ENCODE measurements at places on chromosomes 11 and 22.

GRCh38 chr11:82703796-82704195, 29.9 kb downstream of the FAM181B start:
- no peak for DNase-seq

GRCh38 chr11:57191311-57192219, 9.8 kb downstream of the LRRC55 start:
- no peak for DNase-seq

DNA sequence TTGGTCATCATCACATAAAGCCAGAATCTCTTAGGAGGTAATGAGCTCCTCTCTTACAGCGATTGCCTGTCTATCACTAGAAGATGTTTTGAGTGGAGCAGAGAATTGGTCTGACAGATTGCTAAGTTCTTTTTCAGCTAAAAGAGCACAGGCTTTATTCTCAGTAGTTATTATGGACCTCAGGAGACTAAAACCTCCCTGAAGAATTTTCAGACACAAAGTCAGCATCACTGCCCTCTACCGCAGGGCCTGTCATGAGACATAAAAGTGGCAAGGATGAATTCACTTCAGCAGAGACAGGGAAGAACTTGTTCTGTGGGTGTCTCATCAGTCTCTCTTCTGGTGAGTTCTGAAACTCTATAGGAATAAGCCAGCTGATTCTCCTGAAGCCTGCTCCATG, at the start of gene OR51I2:
Gene OR51I2 (plus strand): TSS at position 301 of the 400 bp plus-strand sequence. CDS start 4,166 bp downstream, outside the sequence.
- DNase-seq, result no peak

- DNase-seq, result no peak
Measured at GRCh38 chr11:33906484-33907186, 14.8 kb upstream of the LMO2 start.

GRCh38 chr22:44369916-44370801, 57.4 kb upstream of the SHISAL1 start:
- no peak for DNase-seq

DNA sequence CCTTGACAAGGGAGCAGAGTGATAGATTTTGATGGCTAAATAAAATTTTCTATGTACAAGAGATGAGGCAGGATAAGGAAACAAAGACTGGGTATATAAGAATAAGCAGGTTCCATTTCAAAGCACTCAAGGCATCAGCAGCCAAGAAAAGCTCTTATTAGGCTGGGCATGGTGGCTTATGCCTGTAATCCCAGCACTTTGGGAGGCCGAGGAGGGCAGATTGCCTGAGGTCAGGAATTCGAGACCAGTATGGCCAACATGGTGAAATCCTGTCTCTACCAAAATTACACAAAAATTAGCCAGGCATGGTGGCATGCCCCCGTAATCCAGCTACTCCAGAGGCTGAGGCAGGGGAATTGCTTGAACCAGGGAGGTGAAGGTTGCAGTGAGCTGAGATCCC, 563.4 kb upstream of the CCDC179 start:
- no peak for DNase-seq

DNA sequence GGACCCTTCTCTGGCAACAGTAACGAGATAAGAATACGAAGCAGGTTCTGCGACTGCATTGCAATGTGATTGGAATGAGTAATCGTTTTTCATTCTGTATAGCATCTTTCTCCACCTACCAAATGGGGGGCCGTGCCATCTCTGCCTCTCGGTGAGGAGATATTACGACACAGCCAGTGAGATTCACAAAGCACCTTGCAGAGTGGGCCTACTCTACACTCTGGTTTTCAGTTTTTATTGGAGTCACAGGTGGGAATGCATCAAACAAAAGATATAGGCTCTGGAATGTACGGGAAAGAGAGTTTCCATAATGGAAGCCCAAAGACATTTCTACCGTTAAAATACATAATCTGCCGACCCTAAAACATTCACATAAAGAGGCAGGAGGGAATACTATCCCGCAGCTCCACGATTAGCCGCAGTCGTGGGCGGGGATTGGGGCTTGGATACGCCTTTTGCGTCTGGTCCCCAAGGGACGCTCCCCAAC, 423 bp upstream of the RTN3 start:
- peak; percentile 49 for DNase-seq

GRCh38 chr11:68040101-68040956, 1.5 kb downstream of the TCIRG1 start:
- no peak for DNase-seq

GRCh38 chr11:115784796-115785521, 280.7 kb upstream of the CADM1 start:
- DNase-seq, result peak; percentile 82

- DNase-seq, result peak; percentile 43
Measured at GRCh38 chr22:22342697-22343580, 98.4 kb downstream of the VPREB1 start.

DNA sequence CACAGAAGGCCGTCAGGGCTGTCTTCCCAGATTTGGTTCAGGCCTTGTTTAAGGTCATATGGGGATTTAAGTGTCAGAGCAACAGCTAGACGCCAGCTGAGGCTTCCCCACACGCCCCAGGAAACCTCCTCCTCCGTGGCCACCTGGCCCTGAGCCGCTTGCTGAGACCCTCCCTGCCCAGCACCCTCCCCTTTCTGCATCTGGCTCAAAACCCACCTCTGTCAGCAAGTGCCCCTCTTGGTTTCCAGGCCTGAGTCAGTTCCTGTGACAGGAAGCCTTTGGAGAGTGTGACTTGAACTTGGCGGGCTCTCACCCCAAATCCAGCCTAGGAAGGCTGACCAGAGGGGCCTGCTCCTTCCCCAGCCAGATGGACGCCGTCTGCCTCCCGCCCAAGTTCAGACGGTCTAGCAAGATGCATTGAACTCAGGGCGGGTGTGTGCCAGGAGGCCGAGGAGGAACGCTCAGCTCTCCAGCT, 561 bp downstream of the FXYD2 start:
- no peak for DNase-seq

DNA sequence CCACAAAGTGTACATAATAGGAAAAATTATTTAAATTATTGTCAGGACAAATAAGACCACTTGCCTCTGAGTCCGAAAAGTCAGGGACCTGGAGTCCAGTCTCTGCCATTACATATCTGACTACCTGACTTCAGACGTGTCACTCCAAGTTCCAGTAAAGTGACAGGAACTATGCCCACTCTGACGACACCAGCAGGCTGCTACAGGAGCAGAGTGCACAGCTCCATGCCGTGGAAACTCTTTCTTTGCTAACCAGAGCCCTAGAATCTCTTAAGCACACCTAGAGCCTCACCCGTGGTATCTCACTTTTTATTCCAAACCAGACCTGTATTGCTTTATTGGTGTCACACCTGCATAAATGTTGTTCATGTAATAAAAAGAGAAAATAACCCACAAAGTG, 93.7 kb downstream of the PLEKHA7 start:
- DNase-seq, result no peak

GRCh38 chr11:44212128-44212527, 97.8 kb downstream of the ALX4 start:
- DNase-seq, result no peak

DNA sequence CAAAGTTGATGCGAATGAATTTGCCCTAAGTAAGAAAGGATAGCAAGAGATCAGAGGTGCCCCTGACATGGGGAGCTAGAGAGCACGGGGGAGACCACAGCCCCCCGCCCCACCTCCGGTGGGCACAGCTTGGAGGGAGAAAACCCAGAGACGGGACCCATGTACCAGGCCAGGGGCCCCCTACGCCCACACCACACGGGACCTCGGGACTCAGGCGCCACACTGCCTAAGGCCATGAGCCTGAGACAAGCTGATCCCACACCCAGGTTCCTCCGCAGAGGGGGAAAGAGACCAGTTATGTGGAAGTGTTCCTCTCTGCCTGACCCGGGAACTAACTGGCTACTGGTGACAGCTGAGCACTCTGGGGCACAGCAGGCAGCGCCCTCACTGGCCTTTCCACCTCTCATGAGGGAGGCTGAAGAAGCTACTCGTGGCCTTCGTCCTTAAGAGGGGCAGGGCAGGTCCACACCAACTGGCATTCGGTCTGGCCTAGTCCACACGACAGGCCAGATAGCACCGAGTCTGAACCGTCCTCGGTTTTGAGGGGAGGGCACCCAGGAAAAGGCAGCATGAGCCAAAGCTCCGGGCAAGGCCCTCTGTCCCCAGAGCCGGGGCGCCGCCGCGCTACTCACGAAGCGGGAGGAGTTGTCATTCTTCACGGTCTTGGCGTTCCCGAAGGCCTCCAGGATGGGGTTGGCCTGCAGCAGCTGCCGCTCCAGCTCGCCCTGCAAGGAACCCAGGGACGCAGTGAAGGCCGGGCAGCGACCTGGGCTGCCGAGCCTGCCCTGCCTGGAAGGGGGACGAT, 65.8 kb downstream of the MYH9 start:
- no peak for DNase-seq

DNA sequence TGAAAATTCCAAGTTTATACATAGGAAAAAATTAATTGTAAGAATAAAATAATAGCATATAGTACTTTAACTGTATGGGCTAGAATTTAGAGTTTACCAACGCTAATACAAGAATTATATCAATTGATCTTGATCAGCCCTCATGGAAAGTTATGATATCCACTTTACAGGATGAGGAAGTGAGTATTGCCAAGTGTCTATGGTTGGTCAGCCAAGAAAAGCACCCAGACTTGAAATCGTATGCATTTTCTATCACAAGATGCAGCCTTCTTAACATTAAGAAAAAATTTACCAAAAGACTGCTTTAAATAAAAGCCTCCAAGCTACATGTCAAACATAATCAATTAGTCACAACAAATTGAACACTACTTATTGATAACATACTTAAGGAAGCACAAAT, 53.0 kb downstream of the DDI1 start:
- DNase-seq, result no peak

- no peak for DNase-seq
Measured at GRCh38 chr22:48832592-48832991, 995.1 kb downstream of the BRD1 start.

DNA sequence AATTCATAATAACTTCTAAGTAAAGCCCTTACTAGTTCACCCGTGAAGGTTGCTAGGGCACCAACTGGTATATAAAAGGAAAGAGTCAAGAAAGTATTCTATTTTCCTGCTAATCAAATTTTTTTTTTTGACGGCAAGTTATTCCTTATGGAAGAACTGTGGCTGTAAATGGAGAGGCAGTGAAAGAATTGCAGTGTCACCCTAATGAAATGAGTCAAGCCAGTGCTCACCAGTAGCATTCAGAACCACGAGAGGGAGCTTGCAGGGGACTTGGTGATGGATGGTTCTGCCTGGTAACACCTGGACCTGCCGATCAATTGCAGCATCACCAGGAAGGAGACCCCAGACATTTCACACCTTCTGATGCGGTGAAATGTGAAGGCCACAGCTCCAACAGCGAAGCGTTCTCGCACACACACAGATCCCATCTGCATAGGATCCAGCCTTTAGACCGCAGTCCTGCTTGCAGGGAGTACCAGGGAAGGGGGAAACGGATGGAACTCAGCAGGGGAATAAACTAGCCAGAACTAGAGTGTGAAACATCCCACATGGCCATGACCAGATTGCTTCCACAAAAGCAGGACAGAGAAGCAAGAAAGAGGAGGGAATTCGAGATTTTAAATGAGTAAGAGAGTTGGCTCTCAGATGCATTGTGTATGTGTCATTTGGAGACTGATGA, 326.2 kb downstream of the TBC1D22A start:
- DNase-seq, result no peak

DNA sequence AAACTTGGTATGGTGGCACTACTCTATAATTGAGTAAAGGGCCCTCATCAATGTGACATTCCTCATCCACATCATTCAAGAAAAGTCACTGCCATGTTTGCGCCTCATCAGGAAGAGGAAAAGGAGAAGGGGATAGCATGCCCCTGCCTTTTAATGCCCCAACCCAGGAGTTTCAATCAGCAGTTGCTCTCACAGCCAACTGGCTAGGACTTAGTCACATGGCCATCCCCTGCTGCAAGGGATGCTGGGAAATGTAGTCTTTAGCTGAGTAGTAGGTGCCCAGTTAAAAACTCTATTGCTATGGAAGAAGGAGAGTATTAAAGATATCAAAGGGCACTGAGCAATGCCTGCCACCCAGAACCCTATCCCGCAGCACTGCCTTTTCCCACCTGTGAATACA, 10.9 kb upstream of the CCND1 start:
- DNase-seq, result no peak

DNA sequence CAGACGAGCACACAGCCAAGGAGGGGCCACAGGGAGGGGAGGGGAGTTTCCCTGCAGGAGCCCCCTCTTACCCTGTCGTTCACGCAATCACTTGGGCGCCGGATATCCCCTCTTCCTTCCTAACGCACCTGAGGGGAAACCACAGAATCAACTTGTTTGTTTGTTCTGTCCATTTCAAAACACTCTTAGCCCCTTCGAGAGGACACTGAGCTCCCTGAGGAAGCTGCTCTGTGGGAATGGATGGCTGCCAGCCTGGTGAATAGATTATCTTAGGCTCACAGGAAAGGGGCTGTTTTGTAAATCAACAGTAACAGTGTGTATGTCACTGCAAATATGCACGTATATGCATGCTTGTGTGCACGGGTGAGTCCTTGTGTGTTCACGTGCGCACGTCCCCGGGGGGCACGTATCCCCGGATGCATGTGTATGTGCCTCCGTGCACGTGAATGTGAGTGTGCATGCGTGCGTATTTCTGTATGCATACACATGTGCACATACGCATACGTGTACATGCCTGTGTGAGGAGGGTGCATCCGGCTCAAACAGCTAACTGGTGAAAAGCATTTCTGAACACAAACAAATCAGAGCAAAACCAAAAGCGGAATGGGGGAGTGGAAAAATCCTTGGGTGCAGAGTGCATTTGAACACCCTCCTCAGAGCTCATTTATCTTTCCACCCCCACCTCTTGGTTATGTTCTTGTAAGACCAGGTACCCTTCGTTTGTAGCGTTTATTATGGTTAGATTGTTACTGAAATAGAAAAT, 7.2 kb downstream of the ARSA start:
- no peak for DNase-seq

DNA sequence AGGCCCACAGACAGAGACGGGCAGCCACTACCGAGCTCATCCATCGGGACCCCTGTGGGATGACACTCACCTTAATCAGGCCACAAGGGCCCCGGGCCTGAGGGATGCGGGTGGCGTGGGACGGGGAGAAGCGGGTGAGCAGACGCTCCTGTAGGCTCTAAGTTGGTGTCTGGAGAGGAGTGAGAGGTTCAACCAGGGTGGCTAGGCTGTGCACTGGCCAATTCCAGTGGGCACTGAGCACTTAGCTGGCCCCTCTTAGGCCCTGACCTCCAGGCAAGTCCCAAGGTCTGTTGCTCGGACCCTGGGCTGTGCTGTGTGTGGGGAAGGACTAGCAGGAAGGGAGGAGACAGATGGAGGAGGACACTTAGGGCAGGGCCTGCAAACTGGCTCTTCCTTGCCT, 139.3 kb downstream of the ST3GAL4 start:
- no peak for DNase-seq

GRCh38 chr22:42356533-42356932, 75.7 kb downstream of the NFAM1 start:
- no peak for DNase-seq

GRCh38 chr11:62025487-62026105, 58.2 kb upstream of the FTH1 start:
- no peak for DNase-seq

DNA sequence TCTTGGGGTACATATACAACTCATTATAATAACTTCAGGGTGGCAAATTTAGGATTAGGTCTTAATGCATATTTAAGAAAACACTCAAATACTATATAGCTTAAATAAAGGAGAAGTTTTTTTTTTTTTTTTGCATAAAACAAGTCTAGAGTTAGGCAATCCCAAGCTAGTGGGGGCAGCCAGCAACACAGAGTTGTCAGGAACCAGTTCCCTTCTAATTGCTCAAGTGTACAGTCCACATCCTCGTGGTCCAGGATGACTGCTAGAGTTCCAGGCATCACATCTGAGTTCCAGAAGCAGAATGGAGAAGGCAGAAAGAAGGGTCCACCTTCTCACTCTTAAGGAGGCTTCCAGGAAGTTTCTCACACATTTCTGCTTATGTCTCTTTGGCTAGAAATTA, 261.9 kb upstream of the PLET1 start:
- DNase-seq, result no peak
